ENCODE measurements at places on chromosomes 16 and 17.

GRCh38 chr17:62105861-62106260 lies 40.8 kb upstream of the MED13 start:
- no peak for DNase-seq
- H3K4me3 ChIP-seq: no peak overlapping the region
- H3K27ac ChIP-seq: no peak overlapping the region
- H3K36me3 ChIP-seq: no peaks in the 10 kb centered on the region
- no peaks in the 10 kb centered on the region for H3K27me3 ChIP-seq

DNA sequence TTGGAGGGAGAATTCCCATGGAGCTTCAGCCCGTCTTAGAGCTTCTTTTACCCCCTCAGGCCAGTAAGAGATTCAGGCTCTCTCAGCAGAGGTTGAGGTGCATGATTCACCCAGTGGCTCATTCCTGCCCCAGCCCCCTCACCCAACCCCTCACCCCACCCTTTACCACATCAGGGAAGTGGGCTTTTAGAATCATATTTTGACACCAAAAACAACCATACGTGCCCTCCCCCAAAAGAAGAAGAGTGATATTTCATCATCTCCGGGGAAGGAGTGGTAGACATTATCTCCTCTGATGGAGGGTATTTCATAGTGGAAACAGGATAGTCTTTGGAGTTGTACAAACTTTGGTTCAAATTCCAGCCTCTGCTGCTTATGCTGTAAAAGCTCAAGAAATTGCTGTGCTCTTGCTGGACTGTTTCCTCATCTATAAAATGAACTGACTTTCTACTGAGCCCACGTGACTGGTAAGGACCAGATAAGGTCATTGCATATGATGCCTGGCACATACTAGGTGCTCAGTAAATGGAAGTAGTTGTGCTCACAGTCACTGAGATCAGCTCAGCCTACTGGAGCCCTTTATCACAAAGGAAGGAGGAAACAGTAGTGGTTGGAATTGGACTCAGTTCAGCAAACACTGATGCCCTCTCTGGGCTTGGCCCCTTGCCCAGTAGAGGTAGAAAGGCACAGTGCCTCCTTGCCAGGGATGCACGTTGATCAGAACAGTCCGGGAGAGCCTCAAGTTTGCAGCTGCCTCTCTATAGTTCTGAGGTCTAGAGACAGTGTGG lies 18.3 kb upstream of the CCL5 start:
- H3K36me3 ChIP-seq: no peaks in the 10 kb centered on the region
- H3K27ac ChIP-seq: no peak overlapping the region
- no peak overlapping the region for H3K4me3 ChIP-seq
- DNase-seq: peak; percentile 56
- H3K4me1 ChIP-seq: peaks cover 9% of the 10 kb centered on the region

DNA sequence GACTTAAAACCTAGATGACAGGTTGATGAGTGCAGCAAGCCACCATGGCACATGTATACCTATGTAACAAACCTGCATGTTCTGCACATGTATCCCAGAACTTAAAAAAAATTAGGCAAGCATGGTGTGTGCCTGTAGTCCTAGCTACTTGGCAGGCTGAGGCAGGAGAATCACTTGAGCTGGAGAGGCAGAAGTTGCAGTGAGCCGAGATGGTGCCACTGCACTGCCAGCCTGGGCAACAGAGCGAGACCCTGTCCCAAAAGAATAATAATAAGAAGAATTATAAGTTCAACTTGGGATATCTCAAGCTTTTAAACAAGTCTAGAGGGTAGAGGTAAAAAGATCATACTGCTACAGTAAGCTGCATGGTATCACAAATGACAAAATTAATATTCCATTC lies 9.8 kb downstream of the CDC6 start:
- H3K4me3 ChIP-seq: no peak overlapping the region
- no peaks in the 10 kb centered on the region for H3K27me3 ChIP-seq
- H3K36me3 ChIP-seq: no peaks in the 10 kb centered on the region
- peaks cover 27% of the 10 kb centered on the region for H3K4me1 ChIP-seq
- no peak overlapping the region for H3K27ac ChIP-seq
- no peak for DNase-seq

DNA sequence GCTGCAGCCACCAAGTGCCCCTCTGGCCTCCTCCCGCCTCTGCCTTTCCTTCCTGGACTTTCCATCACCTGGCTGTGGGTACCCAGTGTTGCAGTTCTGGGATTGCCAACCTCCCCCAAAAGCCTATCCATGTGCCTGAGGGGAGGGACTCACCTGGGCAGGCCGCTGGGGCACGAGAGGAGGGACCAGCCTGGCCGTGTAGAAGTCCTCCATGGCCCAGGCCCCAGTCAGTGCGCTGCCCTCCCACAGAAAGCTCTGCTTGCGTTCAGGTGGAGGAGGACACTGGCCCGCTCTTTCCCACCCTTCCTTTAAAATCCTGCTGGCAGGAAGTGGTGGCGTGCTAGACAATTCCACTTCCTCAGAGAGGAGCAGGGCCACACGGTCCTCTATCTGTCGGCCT lies 14.2 kb downstream of the SLX4 start:
- no peak for DNase-seq
- H3K27ac ChIP-seq: no peak overlapping the region
- no peaks in the 10 kb centered on the region for H3K4me1 ChIP-seq
- H3K36me3 ChIP-seq: peaks cover 75% of the 10 kb centered on the region
- H3K4me3 ChIP-seq: no peak overlapping the region
- H3K27me3 ChIP-seq: no peaks in the 10 kb centered on the region

DNA sequence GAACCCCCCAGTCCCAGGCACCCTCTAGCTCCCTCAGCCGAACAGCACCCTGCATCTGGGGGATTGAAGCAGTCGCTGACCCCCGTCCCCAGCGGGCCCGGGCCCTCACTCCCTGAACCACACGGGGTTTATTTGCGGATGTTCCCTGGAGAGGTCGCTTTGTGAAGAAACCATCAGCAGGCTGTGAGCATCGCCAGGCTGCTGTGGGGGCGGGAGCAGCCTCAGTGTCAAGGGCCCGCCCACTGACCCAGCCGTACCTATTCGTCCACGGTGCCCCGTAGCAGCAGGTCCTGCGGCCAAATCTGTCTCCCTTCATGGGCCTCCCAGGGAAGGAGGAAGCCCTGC lies 6.4 kb upstream of the RAB40C start:
- no peak for DNase-seq
- H3K27ac ChIP-seq: no peak overlapping the region
- no peak overlapping the region for H3K4me3 ChIP-seq
- peaks cover 35% of the 10 kb centered on the region for H3K36me3 ChIP-seq

- no peak for DNase-seq
- no peaks in the 10 kb centered on the region for H3K36me3 ChIP-seq
- H3K27me3 ChIP-seq: no peaks in the 10 kb centered on the region
- H3K27ac ChIP-seq: no peak overlapping the region
- no peaks in the 10 kb centered on the region for H3K4me1 ChIP-seq
These were observed 16.2 kb downstream of the CHP2 start for GRCh38 chr16:23771027-23771426.

DNA sequence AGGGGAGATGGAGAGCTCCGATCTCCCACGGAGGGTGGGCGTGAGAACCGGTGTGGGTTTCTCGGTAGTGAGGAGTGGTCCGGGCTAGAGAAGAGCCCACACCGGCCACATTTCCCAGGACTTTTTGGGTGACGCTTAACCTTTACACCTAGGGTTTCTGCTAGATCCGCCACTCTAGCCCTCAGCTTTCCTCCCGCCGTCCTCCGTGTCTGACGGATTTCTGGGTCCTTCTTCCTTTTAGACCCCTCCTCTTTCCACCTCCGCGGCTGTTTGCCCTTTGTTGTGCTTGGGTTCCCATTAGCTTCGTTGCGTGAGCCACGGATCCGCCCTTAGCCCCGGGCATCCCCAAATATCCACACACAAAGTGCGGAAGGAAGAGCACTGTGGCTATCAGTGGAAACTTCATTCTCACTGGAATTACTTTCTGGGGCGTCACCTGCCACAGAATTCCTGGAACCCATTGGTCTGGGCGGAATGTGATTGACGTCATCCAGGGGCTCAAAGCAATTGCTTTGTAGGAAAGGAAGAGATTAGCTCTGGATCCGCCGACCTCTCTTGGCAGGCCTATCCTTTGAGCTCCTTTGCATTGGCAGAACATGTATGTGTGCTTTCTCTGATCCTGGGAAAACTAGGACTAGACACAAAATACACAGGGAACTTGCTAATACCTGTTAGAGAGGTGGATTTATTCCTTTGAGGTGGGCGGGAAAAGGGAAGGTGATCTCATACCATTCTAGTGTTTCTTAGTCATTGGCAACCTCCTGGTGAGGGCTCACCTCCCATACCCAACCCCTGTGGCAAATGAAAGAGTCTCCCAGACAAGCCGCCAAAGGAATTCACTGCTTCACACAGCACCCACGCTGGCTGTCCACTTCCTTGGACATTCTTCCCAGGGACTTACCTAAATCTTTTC lies 654 bp downstream of the TNFAIP1 start:
- H3K27ac ChIP-seq: peak overlapping the region; percentile 94
- no peaks in the 10 kb centered on the region for H3K4me1 ChIP-seq
- H3K27me3 ChIP-seq: no peaks in the 10 kb centered on the region
- no peak for DNase-seq
- H3K36me3 ChIP-seq: peaks cover 22% of the 10 kb centered on the region

GRCh38 chr17:80860703-80861417 lies 130.8 kb upstream of the CHMP6 start:
- no peak for DNase-seq
- H3K36me3 ChIP-seq: peaks cover 5% of the 10 kb centered on the region
- H3K27ac ChIP-seq: no peak overlapping the region
- H3K4me1 ChIP-seq: no peaks in the 10 kb centered on the region
- H3K27me3 ChIP-seq: no peaks in the 10 kb centered on the region

GRCh38 chr17:50058296-50058953 lies 2.5 kb downstream of the ITGA3 start:
- DNase-seq: no peak
- peak overlapping the region; percentile 88 for H3K4me3 ChIP-seq
- H3K4me1 ChIP-seq: no peaks in the 10 kb centered on the region
- H3K27me3 ChIP-seq: no peaks in the 10 kb centered on the region
- H3K36me3 ChIP-seq: no peaks in the 10 kb centered on the region
- H3K27ac ChIP-seq: peak overlapping the region; percentile 97

GRCh38 chr16:66365651-66366050 lies 840 bp upstream of the CDH5 start:
- DNase-seq: peak; percentile 79
- no peak overlapping the region for H3K27ac ChIP-seq
- no peaks in the 10 kb centered on the region for H3K27me3 ChIP-seq

DNA sequence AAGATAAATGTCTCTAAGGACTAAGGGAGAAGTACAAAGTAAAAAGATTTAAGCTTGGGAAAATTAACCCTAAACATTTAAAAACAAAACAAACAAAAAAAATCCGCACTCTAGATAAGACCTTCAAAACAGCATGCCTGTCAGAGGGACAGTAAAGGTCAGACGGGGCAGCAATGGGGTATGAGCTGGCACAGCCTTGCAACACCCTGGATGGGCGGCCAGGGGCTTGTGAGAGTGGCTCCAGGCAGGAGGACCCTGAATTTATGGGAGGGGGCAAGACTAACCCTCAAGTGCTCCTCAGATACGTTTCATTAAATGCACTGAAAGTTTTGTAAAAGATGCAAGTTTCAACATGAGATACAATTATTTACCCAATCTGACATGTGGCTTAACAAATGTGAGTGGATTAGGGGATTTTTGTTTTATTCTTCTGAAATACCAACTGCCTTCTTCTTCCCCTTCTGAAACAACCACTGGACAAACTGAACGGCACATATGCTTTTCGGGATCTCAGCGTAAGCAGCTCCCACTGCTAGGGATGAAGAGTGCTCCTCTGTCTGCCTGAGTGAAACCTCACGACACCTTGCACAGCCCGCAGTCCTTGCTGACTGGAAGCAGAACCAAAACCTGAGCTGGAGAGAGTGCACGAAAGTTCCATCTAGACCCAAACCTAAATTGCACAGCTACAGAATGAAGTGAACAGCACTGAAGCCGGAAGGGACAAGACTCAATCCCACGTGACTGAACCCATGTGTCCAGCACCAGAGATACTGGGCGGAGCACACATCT lies 128.4 kb downstream of the ANKRD11 start:
- no peak overlapping the region for H3K27ac ChIP-seq
- DNase-seq: no peak
- H3K36me3 ChIP-seq: no peaks in the 10 kb centered on the region
- H3K27me3 ChIP-seq: no peaks in the 10 kb centered on the region

GRCh38 chr16:12639044-12639443 lies 164.6 kb downstream of the CPPED1 start:
- H3K27me3 ChIP-seq: no peaks in the 10 kb centered on the region
- H3K27ac ChIP-seq: no peak overlapping the region
- H3K4me1 ChIP-seq: no peaks in the 10 kb centered on the region
- no peak for DNase-seq
- no peak overlapping the region for H3K4me3 ChIP-seq

DNA sequence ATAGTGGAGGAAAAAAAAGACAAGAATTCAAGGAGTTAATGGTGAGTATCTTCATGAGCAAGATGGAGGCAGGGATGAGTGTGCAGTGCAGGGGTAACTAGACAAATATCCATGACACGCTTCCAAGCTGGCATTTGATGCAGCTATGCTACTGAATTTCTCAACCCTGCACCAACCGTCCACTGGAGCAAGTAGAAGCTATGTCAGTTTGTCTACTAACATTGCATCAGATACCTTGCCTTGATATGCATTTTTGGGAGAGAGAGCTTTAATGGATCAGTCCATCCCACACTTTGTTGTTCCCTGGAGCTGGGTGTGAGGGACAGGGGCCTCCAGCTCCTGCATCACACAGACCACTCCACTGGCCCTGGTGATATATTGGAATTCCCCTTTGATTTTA lies 16.4 kb downstream of the CCL11 start:
- no peak overlapping the region for H3K4me3 ChIP-seq
- H3K4me1 ChIP-seq: peaks cover 13% of the 10 kb centered on the region

DNA sequence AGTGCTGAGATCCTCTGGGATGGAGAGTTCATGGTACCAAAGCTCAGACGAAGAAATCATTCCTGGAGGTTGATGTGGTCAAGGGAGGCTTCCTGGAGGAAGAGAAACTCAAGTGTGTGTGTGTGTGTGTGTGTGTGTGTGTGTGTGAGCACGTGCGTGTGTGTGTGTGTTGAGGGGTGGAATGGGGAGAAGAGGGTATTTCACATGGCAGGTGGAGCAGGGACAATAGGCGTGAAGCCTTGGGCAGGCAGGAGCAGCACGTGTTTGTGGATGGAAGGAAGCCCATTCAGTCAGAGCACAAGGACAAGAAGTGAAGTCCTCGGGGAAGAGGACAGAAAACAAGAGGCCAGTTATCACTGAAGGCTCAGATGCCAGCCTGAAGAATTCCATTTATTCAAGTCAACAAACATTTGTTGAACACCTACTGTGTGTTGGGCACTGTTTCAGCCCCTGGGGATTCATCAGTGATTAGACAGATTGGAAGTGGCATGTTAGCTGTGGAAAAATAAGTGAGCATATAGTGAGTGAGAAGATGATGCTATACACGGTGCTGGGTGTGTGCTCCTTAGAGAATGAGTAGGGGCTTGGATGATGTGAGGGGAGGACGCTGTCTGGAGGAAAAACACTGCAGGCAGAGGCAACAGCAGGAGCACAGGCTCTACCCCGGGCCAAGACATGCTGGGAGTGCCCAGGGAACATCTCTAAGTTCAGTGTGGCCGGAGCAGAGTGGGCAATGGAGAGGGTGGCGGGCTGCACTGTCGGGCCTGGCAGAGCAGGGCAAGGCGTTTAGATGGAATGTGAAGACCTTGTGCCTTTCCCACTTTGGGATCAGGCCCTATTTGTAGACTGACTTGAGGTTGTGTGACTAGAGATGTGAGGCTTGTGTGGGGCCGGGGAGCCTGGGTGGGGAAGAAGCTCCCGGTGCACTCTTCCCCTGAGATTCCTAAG lies 267.1 kb downstream of the CBLN1 start:
- no peak overlapping the region for H3K27ac ChIP-seq
- H3K36me3 ChIP-seq: no peaks in the 10 kb centered on the region
- peaks cover 15% of the 10 kb centered on the region for H3K27me3 ChIP-seq
- DNase-seq: no peak
- H3K4me1 ChIP-seq: no peaks in the 10 kb centered on the region
